Nucleus accumbens (tissue), 56 donors: ENCODE measurements at places on chromosomes 4 and X.

DNA sequence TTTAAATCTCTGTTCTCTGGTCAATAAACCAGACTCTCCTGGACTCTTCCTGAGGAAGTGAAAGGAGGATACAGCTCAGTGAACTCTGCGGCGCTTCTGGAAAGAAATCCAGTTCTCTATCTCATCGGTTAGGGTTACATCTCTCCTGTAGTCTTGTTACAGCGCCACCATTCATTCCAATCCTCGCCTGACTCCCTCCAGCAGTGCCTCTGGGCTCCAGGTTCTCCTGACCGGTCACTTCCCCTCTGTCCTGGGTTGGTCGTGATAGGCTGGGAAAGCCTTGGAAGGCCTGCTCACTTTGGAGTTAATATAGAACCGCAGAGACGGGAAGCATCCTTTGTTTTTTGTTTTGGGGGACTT, 97.0 kb upstream of the STOX2 start:
- no peak for DNase-seq

DNA sequence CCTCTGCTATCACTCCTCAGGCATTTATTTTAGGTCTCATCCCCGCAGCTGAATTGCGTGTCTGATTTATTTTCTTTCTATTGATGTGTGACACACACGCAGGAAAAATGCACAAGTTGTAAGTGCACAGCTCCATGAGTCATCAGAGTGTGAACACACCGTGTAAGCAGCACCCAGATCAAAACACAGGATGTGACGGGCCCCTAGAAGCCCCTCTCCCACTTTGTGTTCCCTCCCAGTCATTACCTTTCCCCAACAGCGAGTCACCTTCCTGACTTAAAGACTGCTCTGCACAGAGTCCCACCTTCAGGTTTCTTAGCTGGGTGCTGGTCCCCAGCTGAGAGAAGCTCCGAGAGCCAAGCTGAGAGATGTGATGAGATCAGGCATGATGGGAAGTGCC, 436.7 kb downstream of the MID1IP1 start:
- DNase-seq, result no peak

DNA sequence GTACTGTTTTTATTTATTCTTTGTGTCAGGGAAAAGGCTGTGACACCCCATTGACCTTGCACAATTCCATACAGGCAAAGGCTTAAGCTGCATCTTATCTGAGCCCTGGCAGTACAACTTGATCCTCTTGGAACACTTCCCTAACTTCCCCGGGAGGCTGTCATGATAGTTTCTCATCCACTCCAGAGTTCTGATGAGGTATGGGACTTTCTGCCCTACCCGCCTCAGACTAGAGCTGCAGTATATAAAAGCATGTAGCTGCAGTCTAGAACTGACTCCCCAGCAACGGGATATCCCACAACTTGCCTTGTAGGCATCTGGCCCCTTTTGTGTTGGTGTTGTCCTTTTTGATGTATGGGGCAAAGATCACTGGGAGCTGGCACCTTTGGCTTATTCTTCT, 72.7 kb downstream of the FNIP2 start:
- DNase-seq, result no peak

DNA sequence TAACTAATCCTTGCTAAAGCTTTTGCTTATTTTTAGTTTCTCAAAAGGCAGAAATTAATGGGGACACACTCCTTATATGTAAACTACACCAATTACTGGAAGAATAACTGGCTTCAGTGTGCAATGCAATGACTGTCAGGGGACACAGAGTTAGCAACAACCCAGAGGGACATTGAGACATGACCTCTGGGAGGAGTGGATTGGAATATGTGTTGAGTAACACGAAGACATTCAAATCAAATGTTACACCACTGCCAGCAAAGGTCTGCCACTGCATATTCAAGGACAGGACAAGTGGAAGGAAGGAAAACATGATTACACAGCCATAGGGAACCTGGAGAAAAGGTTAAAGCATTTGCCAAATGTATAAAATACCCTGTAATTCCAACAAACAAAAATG, 240.1 kb upstream of the FSTL5 start:
- no peak for DNase-seq

GRCh38 chrX:68492583-68492982, 6.3 kb upstream of the YIPF6 start:
- DNase-seq, result no peak

DNA sequence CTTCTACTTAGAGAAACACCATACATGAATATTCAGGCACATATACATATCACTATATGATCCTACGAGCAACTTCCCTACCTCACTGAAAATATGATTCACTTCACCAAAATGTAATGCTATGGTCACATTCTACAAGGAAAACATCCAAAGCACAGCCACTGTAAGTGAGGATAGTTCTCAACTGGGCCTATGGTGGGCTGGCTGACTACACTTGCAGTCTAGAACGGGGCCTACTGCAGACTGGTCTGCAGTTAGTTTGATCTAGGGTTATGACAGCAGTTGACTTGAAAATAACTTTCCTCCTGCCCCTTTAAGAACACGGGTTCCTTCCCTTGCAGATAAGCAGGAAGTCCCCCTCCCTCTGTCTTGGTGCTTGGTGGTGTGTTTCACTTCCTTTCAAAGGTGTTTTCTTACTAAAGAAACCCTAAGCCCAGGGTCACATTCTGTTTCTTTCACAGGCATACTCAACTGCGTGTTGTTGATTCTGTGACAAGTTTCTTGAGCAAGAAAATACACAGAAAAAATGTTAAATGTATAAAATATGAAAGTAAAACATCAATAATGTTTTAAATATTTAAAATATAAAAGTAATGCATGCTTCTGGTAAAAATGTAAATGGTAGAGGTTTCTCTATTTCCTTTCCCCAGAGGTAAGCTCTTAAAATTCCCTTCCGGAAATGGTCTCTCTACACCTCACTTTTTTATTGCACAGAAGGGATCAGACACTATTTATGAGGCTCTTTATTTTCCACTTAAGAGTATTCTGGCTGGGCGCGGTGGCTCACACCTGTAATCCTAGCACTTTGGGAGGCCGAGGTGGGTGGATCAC, 18.0 kb upstream of the TMSB4X start:
- DNase-seq, result no peak

DNA sequence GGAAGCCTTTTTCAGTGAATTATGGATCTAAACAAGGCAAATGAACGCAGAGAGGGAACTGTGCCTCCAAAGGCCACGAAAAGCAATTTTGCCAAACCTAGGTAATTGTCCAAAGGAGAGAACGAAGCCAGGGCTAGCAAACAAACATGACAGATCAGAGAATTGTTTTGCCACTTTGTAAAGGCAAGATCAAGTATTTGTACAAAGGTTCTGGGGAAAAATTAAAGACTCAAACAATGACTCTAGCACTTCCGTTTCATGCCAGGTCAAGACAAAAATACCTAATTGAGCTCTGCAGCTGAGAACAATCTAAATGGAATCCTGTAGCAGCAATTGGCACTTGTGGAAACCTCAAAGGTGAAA, 8.5 kb downstream of the RBM47 start:
- no peak for DNase-seq

GRCh38 chrX:41779030-41779564, 55.1 kb downstream of the GPR82 start:
- DNase-seq, result no peak

GRCh38 chr4:67106861-67107460, 438.3 kb downstream of the CENPC start:
- no peak for DNase-seq

DNA sequence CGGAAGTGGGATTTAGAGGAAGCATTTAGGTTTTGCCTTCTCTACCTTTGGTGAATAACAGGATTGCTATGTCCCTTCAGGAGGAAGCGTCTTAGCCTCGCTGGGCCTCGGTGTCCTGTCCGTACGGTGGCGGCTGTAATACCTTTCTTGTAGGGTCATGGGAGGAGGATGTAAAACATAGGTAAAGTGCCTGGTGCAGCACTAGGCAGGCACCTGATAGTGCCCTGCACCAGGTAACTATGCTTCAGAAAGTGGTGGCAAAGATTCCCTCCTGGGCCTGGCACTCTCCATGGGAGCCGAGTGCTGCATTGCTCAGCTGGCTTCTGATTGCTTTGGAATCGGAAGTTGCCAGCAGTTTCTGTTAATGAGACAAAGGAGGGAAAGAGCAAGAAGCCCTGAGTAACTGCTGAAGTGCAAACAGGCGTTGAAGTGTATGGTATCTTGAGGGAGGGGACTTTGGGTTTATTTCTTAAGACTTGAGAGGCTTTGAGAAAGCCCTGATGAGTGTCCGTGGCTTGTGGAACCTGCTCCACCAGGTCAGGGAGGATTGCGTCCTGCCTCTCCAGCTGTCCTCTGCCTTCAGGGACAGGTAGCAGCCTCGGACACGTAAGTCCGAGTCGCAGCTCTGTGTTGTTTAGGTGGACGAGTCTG, 45.8 kb downstream of the TBC1D14 start:
- DNase-seq, result no peak

DNA sequence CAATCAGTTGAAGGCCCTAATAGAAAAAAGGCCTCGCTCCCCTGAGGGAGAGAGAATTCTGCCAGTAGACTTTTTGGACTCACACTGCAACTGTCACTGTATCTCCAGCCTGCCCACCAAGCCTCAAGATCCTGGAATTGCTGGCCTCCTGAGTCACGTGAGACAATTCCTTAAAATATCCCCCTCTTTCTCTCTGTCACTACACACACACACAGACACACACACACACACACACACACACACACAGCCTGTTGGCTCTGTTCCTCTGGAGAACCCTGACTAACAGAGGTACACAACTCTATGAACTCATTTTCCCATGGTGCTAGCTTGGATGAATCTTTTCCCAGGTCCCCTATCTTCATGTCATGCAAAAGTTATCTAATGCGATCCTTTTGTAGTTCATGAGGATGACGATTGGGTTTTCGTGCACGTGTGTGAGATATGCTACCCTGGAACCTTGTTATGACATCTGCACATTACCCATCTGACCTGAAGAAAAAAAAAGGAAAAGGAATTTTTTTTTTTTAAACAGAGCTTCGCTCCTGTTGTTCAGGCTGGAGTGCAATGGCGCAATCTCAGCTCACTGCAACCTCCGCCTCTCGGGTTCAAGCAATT, 13.7 kb downstream of the CLRN2 start:
- no peak for DNase-seq

DNA sequence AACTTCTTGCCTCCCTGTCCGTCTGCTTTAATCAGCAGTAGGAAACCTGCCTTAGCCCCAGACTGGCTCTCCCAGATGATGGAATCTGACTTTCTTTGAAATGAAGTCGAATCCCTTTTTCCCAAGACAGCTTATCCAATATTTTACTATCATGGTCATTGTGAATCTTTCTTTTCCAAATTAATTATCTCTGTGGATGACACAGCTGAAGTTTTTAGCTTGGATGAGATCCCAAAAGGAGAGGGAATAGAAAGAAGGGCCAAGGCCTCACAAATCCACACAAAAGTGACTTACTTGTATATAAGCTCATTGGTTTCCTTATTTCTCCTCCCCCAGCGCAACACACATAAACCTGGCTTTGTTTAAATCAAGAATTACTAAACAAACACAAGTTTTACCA, 100.6 kb downstream of the RASL11B start:
- no peak for DNase-seq

DNA sequence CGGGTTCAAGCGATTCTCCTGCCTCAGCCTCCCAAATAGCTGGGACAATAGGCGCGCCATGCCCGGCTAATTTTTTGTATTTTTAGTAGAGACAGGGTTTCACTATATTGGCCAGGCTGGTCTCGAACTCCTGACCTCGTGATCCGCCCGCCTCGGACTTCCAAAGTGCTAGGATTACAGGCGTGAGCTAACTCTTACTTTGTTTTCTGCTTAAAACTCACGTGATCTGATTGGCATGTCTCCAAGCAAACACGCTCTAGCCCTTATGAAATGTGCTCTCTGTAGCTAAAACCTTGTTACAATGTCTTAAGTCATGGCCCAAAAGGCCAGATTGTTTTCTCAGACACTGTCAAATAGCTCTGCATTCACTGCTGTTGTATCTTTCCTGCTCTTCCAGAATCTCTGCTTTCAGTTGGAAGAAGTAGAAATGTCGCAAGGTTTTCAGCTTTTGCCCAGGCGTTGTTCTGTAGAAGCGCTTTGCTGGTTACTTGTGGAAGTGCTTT, 39.7 kb upstream of the OGT start:
- DNase-seq, result no peak

DNA sequence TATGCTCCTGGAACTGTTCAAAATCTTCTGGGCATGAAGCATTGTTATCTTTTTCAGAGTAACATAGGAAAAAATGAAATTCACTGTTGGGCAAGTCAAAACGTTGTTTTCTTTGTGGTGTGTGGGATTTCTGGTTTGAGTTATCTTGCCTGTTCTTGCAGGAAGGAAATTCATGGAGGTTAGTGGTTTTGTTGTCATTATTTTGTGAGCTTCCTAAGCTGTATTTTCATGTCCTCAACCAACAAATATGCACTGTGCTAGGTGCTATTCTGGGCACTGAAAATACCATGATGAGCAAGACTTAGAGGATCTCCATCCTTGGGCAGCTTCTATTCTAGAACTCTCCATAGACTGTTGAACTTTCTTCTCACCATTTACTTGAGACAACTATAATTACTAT, 16.9 kb downstream of the SPINK2 start:
- DNase-seq, result no peak
